CD8-positive, alpha-beta T cell (primary cell): ENCODE measurements at places on chromosomes 12 and 14. TPM values are rescaled to one million over a fixed set of nuclear protein-coding genes. Genes with fewer than 3 reads are reported as not detected.

DNA sequence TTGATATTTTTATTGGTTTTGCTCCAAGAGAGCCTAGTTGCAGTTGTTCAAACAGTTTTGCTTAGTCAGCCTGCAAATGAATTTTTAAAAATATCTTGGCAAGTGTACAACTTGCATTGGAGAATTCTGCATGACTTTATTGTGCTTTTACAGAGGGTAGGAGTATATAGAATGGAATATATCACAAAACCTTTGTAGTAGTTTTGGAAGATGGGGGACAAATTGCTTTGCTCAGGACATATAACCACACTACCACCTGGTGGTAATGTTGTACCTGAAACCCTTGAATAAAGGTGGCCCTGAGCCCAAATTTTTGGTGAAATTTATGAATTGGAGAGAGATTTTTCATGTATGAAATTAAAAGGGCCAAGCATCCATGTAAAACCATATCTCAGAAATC, 645.2 kb downstream of the MED13L start:
- no peak for DNase-seq

DNA sequence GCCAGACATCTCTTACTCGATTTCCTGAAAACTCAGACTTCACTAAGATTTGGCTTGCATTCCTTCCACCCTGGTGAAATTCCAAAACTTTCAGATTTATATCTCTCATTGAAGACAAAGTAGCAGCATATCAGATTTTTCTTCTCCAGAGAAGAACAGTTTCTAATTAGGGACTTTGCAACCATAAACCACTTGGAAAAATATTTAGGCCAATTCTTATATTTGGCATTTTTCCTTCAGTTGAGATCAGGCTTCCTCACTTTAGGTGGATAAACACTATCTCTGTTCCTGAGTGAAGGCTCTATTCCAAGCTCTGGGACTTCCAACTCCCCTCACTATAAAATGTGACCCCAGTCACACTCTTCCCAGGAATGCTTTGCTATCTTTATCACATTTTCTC, 1434.3 kb upstream of the FLRT2 start:
- DNase-seq = no peak

- DNase-seq = no peak
These were observed 145.4 kb upstream of the BMP4 start for GRCh38 chr14:54102051-54102456.

GRCh38 chr14:54467280-54467679, 21.5 kb downstream of the GMFB start:
- DNase-seq = no peak

GRCh38 chr12:563250-563781, 99.9 kb downstream of the NINJ2 start:
- DNase-seq = peak; percentile 51

- DNase-seq = peak; percentile 21
These were observed 119.8 kb upstream of the CPM start for GRCh38 chr12:69052613-69053408.

DNA sequence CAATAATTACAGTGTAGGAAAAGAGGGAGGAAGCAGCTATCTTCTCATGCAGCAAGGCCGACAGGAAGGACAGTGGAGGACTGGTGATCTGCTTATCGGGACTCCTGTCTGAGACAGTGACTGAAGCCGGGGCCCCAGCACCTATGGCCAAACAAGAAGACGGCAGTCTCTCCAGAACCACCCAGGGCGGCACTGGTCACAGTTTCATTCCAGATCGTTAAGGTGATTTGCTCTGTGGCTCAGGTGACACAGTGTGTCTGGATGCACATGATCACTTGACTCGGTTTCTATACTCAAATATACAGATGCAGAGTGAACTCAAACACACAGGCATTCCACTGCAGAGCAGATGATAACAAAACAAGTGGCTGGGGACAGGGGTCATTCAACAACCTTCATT, 52.1 kb upstream of the CORO1C start:
- no peak for DNase-seq

DNA sequence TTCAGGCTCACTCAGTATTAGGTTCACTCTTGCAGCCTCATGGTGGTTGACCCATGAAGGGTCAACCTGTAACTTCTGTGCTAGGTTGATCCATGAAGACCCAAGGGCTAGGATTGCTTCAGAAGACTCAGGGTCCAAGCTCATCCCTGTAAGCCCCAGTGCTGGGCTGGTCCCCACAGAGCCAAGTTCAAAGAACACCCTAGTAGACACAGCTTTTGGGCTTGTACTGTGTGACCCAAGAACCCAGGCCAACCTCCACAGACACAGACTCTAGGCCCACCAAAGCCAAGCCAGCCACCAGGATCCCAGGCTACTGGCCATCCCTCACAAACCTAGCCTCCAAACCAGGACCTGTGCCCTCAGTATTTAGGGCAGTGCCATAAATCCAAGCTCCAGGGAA, 1020.6 kb downstream of the SLC16A7 start:
- no peak for DNase-seq

GRCh38 chr12:129831294-129831693, 72.5 kb downstream of the TMEM132D start:
- no peak for DNase-seq

The LRRC23 gene
- 7.2 TPM for total RNA-seq

The NOXRED1 gene
- total RNA-seq = not detected

The ESPL1 gene
- total RNA-seq = 1.7 TPM

The SYT1 gene
- total RNA-seq = not detected

The RPL10L gene
- total RNA-seq = not detected

The HOXC9 gene
- not detected for total RNA-seq
